ENCODE measurements at places on chromosomes 12 and 14. TPM values are rescaled to one million over a fixed set of nuclear protein-coding genes. Genes with fewer than 3 reads are reported as not detected.
A peak's percentile ranks its signal among the peaks of the same experiment; 100 is the strongest.

GRCh38 chr14:33788161-33788560, 162.7 kb downstream of the EGLN3 start:
- no peak for DNase-seq

DNA sequence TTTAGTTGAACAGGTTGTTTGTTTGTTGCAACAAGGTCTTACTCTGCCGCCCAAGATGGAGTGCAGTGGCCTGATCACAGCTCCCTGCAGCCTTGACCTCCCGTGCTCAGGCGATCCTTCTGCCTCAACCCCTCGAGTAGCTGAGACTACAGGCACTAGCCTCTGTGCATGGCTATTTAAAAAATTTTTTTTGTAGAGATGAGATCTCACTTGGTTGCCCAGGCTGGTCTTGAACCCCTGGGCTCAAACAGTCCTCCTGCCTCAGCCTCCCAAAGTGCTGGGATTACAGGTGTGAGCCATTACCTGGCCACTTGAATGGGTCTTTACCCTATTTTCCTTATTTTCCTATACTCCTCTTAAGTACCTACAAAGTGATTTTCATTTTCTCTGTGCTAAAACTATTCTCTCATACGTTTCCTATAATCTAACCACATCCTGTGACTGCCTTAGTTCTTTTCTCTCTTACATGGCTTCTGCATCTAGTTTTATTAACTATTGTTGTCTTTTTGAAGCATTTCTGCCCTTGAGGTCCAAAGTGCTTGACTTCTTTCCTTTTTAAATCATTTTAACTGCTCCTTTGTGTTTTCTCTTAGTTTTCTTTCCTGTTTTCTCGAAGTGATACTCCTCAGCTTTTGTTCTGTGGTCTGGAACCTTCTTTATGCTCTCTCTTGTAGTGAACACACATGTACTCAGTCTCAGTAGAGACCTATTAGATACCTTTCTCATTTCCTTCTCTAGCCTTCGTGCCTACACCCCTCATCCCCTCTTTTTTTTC, 14.1 kb downstream of the GPX2 start:
- DNase-seq = no peak

GRCh38 chr14:34671716-34672115, 41.8 kb upstream of the SNX6 start:
- no peak for DNase-seq

DNA sequence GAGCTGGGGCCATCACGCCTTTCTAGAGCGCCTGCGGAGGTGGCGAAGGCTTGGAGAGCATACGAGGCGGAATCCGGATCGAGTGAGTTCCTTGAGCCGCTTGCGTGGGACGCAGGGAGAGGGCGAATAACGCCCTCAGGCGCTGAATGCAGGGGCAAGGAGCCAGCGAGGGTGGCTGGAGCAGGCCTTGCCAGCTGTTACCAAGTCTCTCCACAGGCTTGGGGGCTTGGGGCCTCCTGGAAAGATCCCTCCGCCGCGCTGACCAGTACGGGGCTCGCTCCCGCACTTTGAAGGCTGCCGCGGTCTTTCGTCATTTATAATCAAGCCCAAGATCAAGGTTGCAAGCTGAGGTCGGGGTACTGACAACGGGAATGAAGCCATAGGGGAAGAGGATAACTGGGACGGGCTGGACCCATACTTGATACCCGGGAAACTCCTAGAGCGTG, 1.2 kb downstream of the FLRT2 start:
- DNase-seq = no peak

DNA sequence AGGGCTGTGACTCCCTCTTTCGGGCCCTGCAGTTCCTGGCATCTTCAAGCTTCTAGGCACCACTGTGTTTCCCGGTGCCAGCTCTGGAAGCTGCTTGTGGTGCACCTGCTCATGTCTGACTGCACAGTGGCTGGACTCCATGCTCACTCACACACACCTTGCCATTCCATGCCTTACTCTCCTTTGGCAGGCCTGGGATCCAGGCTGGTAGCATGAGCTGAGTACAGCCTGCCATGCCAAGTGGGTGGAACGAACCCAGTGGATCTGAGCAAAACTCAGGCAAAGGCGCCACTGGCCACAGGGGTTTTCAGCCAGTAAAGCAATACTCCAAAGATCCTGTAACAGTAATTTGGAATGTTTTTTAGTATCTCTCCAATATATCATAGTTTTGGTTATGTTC, 902.7 kb upstream of the USP15 start:
- DNase-seq = no peak

GRCh38 chr12:96091833-96092232, 56.4 kb upstream of the LTA4H start:
- DNase-seq = no peak

DNA sequence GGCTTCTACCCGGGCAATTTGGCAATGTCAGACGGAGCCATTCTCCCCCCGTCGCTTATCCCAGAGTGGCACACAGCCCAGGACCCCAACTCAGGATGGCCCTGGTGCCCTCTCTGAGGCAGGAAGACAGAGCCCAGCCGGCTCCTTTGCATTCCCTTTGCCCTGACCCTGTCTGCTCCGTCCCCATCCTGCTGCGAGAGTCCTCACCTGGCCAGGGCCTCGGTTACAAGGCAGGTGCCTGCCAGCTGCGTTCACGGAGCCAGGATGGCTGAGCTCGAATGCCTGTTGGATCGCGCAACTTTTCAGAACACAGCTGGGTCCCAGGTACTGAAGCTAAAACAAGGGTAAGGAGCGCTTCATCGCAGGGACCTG, 18.6 kb downstream of the LRTM2 start:
- DNase-seq = no peak

GRCh38 chr12:118645219-118645618, 268.9 kb downstream of the SUDS3 start:
- no peak for DNase-seq

PTPRB gene
- 64.7 TPM for total RNA-seq

DNA sequence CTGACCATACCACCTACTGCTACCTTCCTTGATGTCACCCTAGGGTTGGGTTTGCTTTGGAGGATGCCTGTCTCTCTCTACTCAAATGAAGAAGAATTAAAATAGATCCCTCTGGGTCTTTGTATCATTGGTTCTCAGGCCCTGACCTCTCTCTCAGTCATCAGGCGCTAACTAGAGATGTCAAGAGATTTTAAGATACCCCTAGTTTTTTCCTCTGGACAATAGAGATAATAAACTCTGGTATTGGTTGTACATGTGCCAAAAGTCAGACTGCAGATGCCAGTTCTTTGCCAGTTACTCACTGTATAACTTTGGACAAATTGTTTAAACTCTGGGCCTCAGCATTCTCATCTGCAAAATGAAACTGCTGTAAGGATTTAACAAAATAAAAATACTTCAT, 31.5 kb downstream of the ITPR2 start:
- no peak for DNase-seq

CISTR gene
- total RNA-seq = not detected

MIPOL1 gene
- total RNA-seq = 7.2 TPM

DNA sequence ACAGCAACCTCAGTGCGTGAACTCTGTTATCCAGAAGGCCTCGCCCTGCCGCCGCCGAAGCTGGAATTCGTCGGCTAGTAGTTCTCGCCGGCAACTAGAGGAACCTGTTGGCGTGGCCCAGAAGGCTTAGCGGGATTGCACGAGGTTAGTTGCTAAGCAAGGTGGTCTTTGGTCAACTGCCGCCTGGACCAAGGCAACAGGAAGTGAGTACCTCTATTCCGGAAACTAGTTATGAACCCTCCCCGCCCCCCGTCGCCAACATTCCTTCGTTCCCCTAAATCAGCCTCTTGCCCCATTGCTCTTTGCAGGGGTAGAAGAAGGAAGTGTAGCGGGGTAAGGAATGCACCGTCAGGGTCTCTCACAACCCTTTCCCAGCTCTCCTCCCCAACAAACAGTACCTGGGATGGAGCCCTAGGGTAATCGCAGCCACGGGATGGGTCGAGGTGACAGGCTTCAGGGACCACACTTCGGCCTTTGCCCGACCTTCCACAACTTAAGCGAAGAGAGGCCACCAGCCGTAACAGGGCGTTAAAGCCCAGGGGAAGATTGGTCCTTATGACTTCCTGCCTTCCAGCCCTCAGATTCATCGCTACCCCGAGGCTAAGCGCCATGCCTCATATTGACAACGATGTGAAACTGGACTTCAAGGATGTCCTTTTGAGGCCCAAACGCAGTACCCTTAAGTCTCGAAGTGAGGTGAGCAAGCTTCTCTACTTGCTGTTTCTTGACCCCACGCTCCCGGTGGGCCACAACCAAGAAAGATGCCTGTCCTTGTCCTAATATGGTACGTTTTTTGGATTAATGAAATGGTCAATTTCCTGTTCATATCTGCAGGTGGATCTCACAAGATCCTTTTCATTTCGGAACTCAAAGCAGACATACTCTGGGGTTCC, at the start of gene GMPR2:
Gene GMPR2, plus strand, starts transcription at position 285 of the 893 bp plus-strand sequence. Its CDS starts 325 bp downstream, at position 610.
- DNase-seq = peak; percentile 71

- no peak for DNase-seq
These were observed 35.1 kb downstream of the NCOR2 start for GRCh38 chr12:124532331-124532750.

DNA sequence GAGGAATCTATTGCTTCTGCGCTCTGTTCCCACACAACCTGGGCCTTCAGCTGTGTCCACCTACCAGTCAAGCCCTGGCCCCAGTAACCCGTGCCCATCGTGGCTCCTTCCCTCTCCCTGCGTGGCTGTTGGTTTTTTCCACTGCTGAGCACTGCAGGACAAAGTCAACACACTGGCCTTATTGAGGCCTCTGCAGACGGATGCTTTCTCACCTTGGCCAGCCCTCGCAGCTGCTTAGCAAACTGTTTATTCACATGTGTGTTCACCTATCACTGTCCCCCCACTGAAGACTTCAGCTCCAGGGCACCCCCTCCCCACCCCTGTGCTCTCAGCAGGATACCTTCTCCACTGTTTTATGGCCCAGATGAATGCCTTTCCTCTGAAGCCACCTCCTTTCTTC, 12.8 kb upstream of the GPX2 start:
- peak; percentile 71 for DNase-seq

GRCh38 chr12:13223941-13224340, 27.4 kb downstream of the EMP1 start:
- no peak for DNase-seq

DNA sequence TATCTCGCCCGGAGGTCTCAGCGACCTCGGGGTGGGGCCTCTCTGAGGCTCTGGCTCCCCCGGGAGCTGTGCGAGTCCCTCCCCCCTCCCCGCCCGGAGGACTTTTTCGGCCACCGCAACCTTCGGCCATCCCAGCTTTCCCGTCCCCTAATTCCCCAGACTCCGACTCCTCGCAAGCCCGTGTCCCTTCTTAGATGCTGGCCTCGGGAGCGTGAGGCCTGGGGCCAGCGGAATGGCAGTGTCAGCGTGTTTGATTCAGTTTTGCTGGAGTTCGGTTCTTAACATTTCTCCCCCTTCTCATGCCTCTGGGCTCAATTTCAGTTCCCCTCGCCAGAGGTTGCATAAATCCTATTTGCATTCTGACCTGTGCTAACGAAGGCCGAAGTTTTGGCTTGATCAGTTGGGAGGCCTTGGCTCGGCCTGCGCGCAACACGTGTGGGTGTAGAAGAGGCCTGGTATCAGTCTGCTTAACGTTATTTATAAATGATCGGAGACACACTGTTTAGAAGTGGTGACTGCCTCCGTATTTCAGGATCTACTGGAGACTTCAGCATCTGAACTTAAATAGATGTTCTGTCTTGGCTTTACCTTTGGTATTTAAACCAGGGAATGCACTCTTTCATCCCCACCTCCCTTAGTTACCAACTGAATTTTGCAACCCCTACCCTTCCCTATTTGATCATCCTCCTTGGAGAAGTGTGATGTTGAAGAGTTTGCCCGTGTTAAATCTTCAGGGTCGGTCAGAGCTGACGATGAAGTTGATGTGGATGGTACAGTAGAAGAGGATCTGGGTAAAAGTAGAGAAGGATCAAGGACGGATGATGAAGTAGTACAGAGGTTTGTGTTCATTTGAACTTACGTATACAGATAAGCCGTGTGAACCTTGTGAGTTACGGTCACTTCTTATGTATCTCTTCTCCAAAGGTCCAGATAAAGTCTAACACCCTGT, 851 bp downstream of the HSP90B1 start:
- no peak for DNase-seq

DNA sequence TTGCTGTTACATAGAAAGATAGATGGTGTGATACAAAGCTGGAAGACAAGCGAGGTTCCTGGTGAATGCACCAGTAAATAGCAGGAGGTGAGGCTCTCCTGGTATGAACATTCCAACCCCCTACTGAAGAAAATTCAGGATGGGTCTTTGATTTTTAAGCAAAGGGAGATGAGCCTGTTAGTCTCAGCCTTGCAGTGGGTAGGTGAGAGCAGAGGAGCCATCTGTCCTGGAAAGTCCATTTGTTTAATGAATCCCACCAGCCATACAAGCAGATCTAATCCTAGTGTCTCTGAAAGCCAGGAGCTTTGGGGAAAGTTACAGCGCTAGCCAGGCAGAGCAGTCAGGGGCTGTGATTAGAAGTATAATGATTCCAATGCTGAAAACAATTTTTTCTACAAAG, 234.8 kb upstream of the FOXN3 start:
- DNase-seq = no peak

TM7SF3 gene
- 38.3 TPM for total RNA-seq

KCNC2 gene
- total RNA-seq = not detected

- DNase-seq = no peak
These were observed 9.0 kb downstream of the ARHGDIB start for GRCh38 chr12:14952299-14952921.

GRCh38 chr14:99252940-99253868, 18.8 kb downstream of the BCL11B start:
- peak; percentile 45 for DNase-seq

AICDA gene
- total RNA-seq = not detected

DNA sequence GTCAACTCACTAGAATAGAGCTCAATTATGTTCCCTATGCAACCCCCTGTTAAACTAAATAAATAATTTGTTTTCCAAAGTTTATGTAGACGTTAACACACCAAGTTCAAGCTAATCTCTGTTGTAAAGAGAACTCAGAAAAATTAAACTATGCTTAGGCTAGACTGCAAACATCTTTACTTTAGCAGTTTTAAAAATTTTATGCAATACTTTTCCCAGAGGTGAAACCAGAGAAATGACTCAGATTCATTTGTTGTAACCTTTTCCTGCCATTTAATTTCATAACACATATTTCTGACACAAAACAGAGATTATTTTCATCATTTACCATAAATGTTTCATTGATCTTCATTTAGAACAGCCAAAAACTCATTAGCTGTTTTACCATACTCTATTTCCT, 27.4 kb downstream of the ABCC9 start:
- DNase-seq = no peak

DNA sequence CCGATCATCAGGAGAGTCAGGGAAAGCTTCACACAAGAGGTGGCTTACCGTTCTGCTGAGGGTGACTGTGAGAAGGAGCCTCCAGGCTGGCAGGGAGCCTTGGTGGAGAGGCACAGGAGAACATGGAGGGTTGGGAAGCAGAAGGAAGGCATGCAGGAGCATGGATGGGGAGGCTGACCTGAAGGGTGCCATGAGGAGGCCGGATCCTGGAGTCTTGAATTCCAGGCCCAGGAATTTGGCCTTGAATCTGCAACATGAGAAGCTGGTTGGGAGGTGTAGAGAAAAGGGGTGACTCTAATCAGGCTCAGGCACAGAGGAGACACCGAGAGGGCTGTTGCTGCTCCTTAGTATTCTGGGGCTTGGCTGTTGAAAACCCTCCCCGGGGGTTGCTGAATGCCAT, 130.2 kb downstream of the PELI2 start:
- no peak for DNase-seq

DNAJC22 gene
- total RNA-seq = not detected

All from mesenteric fat pad (tissue), 1 donor.